ENCODE measurements at places on chromosomes 1 and 21. TPM values are rescaled to one million over a fixed set of nuclear protein-coding genes. Genes with fewer than 3 reads are reported as not detected.

Gene EPHA10
- 8.8 TPM for total RNA-seq

Gene RNF186
- total RNA-seq, result not detected

Gene AIRE
- total RNA-seq, result 0.09 TPM

Gene LPAR3
- 0.27 TPM for total RNA-seq

Gene TNFRSF9
- total RNA-seq, result not detected

Gene MIXL1
- total RNA-seq, result 0.18 TPM

Gene ATP1A1
- total RNA-seq, result 69.9 TPM

Gene LIX1L
- total RNA-seq, result 27.1 TPM

Gene DIRAS3
- 2.4 TPM for total RNA-seq

Gene TNFRSF1B
- 3.7 TPM for total RNA-seq

Gene CDA
- not detected for total RNA-seq

Gene TP73
- 0.36 TPM for total RNA-seq

Gene KRTAP11-1
- not detected for total RNA-seq

Gene USH2A
- total RNA-seq, result 1.9 TPM

Gene ITGB2
- total RNA-seq, result 6.8 TPM

Gene DAB1
- total RNA-seq, result 71.6 TPM

Gene DMBX1
- 0.82 TPM for total RNA-seq

Gene AKNAD1
- total RNA-seq, result 1.3 TPM

Gene OXCT2
- 1.00 TPM for total RNA-seq

Gene KRTAP15-1
- total RNA-seq, result not detected

Gene ADAMTSL4
- total RNA-seq, result 0.36 TPM

Gene SPRR2F
- not detected for total RNA-seq

Gene RNU1-2
- 40,842 TPM for total RNA-seq

Gene CR1L
- 0.73 TPM for total RNA-seq

Gene MYCL
- 11.4 TPM for total RNA-seq

Gene PSMD4
- total RNA-seq, result 64.4 TPM

Gene SGIP1
- 100 TPM for total RNA-seq
